Stimulated activated CD4-positive, alpha-beta T cell treated with anti-CD3 and anti-CD28 coated beads, Interleukin-15, amount 100 ng/mL, for 1 hour (primary cell): ENCODE measurements at places on chromosomes 3 and 15.

GRCh38 chr3:122231465-122232157, 48.1 kb downstream of the CASR start:
- no peak for DNase-seq

DNA sequence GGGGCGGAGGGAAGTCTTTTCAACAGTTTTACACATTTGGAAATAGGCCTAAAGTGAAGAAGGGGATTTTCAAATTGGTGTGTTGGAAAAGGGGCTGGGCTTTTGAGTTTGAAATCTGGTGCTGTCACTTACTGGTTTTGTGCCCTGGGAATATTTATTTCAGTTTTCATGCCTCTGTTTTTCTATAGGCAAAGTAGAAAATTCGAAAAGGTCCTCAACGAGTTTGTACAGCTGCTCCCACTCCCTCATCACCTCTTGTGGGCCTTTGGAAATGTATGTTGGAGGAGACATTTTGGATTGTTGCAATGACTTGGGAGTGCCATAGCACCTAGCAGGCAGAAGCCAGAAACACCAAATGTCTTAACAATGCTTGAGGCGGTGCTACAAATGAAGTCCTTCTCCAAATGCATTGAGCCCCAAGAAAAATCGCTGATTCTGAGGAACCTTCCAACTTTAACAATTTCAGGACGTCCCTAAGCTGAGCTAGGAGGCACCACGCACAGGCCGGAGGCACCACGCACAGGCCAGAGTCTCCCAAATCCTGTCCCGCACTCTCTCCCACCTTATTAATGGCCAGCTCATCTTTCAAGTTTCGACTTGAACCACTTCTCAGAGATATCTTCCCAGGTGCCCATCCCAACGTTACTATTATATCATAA, 639 bp upstream of the POLR2M start:
- DNase-seq = no peak

DNA sequence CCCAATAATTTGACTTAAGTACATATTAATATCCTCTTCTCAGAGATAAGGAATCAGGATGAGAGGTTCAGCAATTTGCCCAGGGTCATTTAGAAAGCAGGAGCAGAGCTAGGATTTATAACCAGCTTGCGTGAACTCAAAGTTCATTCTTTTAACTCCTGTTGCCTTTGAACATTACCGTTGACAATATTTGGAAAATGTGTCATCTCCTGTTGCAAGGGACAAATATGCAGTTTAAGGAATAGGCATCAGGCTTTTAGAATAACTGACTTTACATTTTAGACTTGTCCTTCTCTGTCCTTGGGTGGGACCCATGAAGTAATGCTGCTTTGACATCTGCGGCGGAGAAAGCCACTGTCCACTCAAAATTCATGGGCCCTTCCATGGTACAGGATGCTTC, 252.2 kb upstream of the RGMA start:
- DNase-seq = no peak

DNA sequence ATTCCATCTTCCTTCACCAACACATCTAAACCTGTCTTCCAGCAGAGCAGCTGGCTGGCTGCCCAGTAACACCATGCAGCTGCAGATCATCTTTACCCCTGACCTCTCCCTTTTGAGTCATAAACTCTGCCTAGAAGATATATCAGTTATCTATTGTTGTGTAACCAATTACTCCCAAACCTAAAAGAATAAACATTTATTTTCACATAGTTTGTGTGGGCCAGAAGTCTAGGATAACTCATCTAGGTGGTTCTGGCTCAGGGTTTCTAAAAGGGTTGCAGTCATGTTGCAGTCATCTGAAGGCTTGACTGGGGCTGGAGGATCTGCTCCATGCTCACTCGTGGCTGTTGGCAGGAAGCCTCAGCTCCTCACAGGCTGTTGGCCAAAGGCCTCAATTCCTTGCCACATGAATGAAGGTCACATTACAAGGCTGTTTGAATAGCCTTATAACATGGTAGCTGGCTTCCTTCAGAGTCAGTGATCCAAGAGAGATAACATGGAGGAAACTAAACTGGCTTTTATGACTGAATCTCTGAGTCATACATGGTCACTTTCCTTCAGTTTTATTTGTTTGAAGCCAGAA, 92.8 kb downstream of the GOLIM4 start:
- no peak for DNase-seq

GRCh38 chr3:122825460-122825859, 30.6 kb downstream of the SLC49A4 start:
- DNase-seq = no peak

DNA sequence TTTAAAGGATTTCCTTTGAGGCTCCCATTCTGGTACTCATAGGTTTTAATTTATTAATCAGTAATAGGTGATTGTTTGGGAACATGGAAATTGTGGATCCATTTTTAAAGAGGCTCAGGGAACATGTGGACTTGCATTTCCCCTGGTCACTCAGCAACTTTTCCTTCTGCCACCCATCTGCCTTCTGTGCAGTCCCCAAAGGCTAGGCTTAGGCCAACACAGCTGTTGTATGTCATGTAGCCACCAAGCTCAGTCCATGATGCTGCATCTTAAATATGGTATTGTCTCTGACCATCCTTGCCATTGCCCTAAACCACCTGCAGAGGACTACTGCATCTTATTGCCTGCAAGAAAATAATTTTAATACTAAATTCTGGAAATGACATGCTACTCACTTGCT, 416.7 kb upstream of the SEMA6D start:
- no peak for DNase-seq

DNA sequence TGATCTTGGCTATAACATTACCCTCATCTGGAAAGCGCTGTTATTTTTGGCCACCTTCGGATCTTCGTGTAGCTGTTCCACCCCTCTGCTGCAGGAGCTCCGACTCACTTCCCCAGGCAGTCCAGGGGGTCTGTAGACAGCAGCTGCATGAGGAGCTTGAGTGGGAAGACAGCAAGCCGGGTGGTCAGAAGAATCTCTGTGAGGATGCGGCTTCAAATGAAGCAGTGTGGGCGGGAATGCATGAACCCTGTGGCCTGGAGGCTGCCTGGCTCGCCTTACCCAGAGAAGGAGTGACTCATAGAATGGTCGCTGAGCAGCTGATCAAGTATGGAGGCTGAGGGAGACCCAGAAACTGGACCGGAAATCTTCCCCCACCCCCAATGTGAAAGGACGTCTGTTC, 45.2 kb upstream of the NR2F2 start:
- no peak for DNase-seq

GRCh38 chr3:36677331-36678007, 86.9 kb downstream of the DCLK3 start:
- no peak for DNase-seq

DNA sequence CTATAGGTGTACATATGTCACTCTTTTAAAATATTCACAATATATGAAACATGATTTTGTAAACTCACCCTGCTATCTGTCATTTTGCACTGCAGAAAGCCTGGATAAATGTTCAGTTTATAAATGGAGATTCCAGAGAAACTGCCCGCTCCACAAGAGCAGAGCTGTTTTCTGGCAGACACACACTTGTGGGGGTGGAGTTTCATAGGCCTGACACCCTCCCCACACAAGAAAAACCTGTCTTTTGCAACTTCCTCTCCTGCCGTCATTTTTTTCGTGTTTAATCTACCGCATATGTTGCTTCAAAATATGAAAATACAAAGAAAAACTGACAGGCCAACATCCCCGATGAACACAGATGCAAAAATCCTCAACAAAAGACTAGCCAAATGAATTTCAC, 479.0 kb downstream of the GABRG3 start:
- DNase-seq = no peak

GRCh38 chr3:23202203-23202920, 765 bp upstream of the UBE2E2 start:
- DNase-seq = peak; percentile 2

- no peak for DNase-seq
Measured at GRCh38 chr3:14812196-14812790, 6.5 kb upstream of the FGD5 start.

- no peak for DNase-seq
Measured at GRCh38 chr3:153881201-153881600, 240.0 kb upstream of the ARHGEF26 start.

DNA sequence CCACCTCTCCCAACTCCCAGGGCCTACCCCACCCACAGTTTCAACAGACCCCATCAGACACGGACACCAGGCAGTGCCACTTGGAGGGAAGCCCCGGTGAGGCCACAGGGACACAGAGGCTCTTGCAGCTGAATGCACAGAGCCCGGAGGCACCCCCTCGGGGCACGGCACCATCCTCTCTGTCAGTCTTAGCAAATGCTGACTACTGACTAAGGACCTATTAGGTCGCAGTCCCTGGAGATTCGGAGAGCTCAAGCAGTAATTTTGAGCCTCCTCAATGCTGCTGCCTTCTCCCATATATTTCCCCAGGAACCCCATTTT, 79.9 kb downstream of the VGLL4 start:
- no peak for DNase-seq

- peak; percentile 55 for DNase-seq
Measured at GRCh38 chr15:73950831-73951561, 24.7 kb downstream of the LOXL1 start.

DNA sequence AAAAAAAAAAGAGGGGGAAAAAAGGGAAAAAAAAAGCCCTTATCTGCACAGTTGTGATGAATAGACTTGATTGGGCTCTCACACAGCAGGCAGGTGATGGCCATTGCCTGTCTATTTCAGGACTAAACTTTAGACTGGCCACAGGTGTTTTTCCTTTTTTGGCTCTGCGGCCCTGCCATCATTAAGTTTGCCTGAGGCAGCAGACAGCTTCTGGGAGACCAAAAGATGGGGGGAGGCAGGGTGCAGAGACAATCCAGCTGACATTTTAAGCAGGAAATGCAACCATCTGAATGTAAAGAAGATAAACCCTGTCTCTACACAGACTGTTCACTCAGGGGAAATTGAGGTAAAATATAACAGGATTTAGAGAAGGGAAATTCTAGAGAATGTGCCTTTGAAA, 295.0 kb upstream of the KCNH8 start:
- no peak for DNase-seq

DNA sequence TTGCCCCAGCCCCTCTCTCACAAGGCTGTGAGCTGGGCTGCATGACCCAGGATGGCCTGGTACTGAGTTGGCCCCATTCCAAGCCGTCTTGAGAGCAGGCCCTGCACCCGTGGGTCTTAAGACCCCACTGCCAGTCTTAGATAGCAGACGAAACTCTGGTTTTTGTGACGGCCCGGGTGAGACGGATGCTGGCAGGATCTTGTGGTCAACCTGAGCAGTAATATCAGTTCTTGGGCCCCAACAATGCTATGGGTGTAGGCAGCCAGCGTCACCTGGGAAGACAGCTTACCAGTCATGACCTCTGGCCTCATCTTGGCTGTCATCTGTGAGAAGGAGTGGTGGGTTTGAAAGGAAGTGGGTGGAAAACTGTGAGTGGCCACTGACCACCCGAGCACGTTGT, 305.8 kb downstream of the ARRDC4 start:
- DNase-seq = no peak

DNA sequence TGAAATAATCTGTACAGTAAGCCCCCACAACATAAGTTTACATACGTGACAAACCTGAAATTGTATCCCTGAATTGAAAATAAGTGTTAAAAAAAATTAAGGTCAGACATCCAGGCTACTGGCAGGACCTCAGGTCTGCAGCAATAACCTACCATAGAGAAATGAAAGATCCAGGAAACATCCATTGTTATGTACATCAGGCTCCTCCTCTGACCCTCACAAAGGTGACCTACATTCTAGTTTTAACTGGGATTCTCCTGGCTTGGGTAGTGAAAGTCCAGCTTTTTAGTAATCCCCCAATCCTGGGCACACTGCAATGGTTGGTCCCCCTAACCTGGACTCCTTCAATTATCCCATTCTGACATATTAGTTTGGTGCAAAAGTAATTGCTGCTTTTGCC, 749.6 kb upstream of the LMCD1 start:
- no peak for DNase-seq

- DNase-seq = no peak
Measured at GRCh38 chr15:39896846-39897245, 23.2 kb downstream of the GPR176 start.

DNA sequence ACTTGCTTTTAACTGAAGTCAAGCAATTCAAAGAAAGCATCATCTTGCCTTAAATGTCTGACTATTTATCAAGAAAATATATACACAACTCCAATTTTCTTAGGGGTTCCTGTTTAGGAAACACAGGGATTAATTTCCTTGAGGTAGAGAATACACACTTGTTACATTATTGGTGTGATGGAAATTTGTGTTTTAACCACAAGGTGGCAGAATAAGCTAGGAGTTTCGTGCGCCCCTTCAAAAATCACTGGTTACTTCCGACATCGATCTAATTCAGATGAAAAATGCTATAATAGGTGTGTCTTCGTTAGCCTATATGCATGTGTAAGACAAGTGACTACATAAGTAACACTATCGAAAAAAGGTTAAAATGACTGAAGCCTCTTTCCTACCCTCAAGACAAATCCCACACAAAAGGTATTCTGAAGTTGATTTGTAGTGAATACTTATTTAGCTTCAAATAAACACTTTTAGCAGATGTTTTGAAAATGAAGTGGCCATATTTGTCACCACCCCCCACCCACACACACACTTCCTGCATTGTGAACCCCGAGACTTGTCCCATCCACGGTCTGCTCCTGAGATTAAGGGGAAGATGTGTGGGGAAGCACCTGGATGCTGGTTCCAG, 246.5 kb downstream of the ROBO1 start:
- DNase-seq = no peak

GRCh38 chr3:150759319-150759718, 3.6 kb downstream of the SIAH2 start:
- DNase-seq = no peak

GRCh38 chr3:168001244-168001643, 94.5 kb downstream of the GOLIM4 start:
- no peak for DNase-seq

DNA sequence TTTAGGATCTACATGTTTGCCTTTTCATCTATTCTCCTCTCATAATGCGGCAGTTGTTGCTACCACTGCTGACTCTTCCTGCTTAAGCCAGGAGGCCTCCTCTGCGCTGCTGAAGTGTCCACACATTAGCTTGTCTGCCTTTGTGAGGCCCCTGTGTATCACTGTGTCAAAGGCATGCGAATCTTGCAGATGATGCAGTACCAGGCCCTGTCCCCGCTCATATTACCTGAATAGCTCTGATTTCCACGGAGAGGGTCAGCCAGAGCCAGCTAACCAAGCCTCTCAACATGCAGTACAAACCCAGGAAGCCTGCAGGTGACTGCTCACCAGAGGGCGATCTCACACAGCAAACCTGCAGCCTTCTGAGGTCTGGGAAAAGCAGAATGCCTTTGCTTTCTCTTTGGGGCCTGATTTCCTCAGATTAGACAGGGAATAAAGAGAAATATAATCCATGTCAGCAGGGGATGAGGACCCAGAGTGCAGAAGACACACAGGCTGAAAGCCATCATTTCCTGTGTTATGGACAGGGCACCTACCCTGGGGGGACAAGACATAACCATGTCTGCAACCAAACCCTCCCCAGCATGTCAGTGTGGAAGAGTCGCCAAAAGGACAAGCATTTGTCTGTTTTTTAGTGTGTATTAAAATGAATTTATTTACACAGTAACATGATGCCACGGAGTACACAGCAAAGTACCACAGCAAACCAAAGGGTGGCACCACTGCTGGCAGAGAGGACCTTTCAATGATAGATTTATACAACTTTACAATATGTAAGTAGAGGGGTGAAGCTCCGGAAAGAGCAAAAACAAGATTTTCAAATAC, 36.8 kb upstream of the TSPAN3 start:
- no peak for DNase-seq

GRCh38 chr3:62824965-62825592, 50.1 kb downstream of the CADPS start:
- no peak for DNase-seq

- DNase-seq = no peak
Measured at GRCh38 chr3:172372895-172373294, 75.4 kb downstream of the GHSR start.
